MG63 (cell line): ENCODE measurements at places on chromosomes 11 and 22. TPM values are rescaled to one million over a fixed set of nuclear protein-coding genes. Genes with fewer than 3 reads are reported as not detected.

The MS4A8 gene
- not detected in 2 replicates for total RNA-seq

The C11orf42 gene
- not detected in 2 replicates for total RNA-seq

The RASGRP2 gene
- not detected in 2 replicates for total RNA-seq

The NXPE1 gene
- total RNA-seq = not detected in 2 replicates

The PDGFB gene
- total RNA-seq = 0.13 and 0.57 TPM in 2 replicates

The RFPL2 gene
- not detected in 2 replicates for total RNA-seq

The PNPLA5 gene
- not detected in 2 replicates for total RNA-seq
